ENCODE measurements at places on chromosomes 1 and 21.

DNA sequence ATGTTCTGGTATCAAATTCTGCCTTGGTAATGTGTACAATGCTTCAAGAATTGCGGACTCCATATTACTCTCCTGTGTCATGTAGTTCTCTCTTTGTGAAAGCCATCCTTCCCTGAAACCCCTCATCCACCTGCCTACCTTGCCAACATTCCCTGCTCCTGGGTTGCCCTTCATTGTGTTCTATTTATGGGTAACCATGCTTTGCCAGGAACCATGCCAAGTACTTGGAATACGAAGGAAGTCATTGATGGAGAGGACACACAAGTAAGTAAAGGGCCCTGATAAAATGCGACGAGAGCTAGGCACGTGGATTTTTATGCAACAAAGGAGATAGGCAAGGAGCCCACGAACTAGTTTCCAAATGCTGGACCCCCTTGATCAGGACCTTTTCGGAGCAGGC is 300.8 kb downstream of the DISC1 start:
- DNase-seq, result no peak

GRCh38 chr1:34500451-34500850 is 254.4 kb upstream of the GJB5 start:
- no peak for DNase-seq

DNA sequence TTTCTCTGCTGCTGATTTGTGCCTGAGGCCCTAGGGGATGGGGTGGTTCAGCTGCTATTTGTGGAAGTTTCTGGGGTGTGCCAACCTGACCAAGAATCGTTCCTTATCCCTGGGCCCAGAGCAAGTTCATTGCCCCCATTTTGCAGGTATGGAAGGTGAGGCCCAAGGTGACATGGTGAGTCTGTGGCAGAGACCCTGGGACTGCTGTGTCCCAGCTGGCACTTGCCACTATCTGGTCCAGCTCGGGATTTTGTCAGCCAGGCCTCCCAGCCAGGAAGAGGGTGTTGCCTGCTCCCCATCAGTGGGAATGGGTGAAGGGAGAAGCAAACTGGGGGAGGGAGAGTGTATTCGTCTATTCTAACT is 18.9 kb upstream of the LRP8 start:
- peak; percentile 22 for DNase-seq

GRCh38 chr1:160641323-160642280 is 5.2 kb downstream of the SLAMF1 start:
- DNase-seq, result no peak

GRCh38 chr21:44932408-44933181 is 7.2 kb upstream of the SLX9 start:
- no peak for DNase-seq

- DNase-seq, result no peak
Observed at GRCh38 chr1:22163564-22163963, 20.7 kb upstream of the WNT4 start.
